ENCODE measurements at places on chromosomes 3 and 15.

DNA sequence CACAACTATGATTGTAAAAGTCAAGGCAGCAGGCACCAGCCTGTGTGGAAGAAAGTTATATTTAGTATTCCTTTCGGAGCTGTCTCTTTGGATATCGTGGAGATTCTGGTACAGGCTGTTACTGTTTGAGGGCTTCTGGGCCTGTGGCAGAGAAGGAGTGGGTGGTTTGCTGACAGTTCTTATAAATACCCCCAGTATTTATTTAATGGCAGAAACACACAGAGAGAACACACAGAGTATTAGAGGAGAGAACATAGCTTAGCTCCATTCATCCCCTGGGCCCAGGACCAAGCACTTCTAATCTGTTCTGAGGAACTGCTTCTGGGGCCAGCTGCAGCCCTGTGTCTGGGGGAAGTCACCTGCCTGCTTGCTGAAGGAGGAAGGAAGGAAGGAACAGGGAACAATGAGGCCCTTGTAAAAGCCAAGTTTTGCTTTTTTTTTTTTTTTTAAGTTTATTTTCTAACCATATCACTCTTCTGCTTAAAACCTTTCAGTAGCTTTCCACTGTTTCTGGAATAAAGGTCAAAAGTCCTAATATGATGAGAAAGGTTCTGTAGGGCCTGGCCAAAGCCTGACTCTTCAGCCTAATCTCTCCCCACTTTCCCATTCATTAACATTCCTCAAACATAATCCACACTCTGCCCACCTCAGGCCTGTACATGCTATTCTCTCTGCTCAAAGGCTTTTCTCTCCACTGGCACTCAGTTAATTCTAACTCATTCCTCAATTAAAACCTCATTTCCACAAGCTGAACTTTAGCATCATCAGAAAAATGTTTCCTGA is 11.8 kb upstream of the PP2D1 start:
- no peak for DNase-seq

DNA sequence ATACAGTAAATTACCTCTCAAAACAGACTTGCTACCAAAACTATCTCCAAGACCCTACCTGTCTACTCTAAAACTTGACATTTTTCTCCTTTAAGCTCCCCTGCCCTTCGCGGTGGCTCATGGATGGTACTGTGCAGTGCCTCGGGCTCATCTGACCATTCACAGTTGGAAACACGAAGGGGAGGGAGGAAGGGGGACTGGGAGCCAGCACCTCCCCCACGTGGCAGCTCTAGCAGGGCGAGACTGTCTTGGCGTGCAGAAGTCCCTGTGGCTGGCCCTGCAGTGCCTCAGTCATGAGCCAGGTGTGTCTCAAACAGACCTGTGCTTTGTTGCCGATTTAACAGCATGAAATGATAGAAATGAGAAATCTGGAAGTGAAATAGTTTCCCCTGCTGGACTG is 372.0 kb downstream of the GABRG3 start:
- DNase-seq, result no peak

GRCh38 chr3:65811086-65811761 is 227.5 kb downstream of the MAGI1 start:
- DNase-seq, result no peak

- no peak for DNase-seq
These were observed 379.1 kb downstream of the MCTP2 start for GRCh38 chr15:94610485-94610884.

GRCh38 chr15:89448825-89449224 is 47.6 kb downstream of the RHCG start:
- DNase-seq, result no peak

DNA sequence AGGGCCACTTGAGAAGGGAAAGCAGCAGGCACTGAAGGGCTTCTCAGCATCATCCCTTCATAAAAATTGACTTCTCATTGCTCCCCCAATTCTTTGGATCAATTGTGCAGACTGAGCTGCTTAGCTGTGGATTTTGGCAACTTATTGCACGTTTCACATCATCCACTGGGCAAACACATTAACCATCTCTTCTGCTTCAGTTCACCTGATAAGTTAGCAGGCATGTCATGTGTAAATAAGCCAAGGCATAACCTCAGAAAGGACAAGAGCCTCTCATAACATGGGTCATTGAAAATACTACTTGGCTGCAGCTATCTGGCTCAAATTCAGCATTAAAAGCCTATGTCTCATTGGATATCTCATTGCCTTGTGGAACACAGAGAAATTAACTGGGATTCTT is 366.5 kb downstream of the LRRC3B start:
- no peak for DNase-seq

DNA sequence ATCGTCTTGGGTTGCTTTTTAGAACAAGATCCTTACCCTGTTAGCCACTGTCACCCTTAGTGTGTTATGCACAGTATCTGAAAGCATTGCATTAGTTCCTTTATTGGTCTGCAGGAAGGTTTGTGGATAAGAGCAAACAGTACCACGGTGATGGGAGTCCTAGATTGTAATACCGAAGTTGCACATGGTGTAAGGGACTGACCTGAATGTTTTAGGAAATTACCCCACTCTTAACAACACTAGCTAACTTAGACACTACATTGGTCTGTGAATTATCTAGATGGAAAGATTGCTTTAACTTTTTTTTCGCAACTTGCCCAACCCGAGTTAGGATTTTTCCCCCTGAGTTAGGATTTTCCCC is 1.3 kb downstream of the STT3B start:
- no peak for DNase-seq

Measured in NCI-H1694 (cell line).